ENCODE measurements at places on chromosomes 3 and 15.

- no peak for DNase-seq
These were observed 150.3 kb upstream of the ARHGEF26 start for GRCh38 chr3:153970741-153971347.

- no peak for DNase-seq
These were observed 1.3 kb upstream of the PPP4R2 start for GRCh38 chr3:72995337-72995736.

DNA sequence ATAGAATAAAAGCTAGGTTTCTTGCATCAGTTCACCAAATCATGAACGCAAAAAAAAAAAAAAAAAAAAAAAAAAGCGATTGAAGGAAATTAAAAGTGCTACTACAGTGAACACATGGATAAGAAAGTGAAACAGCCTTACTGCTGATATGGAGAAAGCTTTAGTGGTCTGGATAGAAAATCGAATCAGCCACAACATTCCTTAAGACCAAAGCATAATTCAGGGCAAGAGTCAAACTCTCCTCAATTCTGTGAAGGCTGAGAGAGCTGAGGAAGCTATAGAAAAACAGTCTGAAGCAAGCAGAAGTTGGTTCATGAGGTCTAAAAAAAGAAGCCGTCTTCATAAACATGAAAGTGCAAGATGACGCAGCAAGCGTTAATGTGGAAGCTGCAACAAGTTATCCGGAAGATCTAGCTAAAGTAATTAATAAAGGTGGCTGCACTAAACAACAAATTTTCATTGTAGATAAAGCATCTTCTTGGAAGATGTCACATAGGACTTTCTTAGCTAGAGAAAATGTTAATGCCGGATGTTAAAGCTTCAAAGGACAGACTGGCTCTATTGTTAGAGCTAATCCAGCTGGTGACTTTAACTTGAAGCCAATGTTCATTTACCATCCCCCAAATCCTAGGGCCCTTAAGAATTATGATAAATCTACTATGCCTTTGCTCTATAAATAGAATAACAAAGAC lies 19.2 kb downstream of the P3H2 start:
- no peak for DNase-seq

DNA sequence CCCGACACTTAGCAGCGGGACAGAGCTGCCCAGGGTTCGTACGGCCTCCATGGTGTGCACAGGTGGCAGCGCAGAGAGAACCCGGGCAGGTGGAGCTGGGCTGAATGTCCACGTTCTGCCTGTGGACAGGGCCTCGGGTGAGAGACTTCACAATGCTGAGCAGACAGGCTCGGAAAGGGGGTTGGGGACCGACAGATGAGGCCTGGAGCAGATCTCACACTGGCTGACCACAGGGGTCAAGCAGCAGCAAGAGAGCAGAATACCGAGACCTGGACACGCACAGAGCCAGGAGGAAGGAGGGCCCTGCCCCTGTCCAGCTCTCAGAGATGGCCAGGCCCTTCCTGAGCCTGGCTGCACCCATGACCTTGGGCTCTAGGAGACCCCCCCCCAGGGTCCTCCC lies 83.0 kb downstream of the VGLL4 start:
- DNase-seq = no peak

DNA sequence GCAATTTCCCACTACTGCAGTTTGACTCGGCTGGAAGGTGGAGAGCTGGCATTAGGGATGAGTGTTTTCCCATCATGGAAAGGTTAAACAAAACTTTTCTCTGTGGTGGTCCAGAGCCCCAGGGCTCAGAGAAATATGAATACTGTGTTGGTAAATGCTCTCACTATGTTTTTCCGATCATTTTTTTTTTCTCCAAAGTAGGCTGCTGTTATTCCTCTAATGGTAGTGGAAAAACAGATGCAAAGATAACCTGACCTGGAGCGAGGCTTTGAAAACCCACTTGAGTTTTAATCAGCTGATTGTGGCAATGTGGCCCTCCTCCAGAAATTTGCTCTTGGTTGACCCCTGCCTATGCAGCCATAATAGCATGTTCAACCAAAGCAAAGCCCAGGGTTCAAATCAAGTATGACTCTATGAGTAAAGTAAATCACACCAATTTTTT lies 320.8 kb upstream of the CTNNB1 start:
- DNase-seq = no peak

- no peak for DNase-seq
These were observed 717.2 kb upstream of the UBE2E2 start for GRCh38 chr3:22485954-22486353.

- no peak for DNase-seq
These were observed 31.7 kb upstream of the NR2C2 start for GRCh38 chr3:14915636-14916222.

Data from activated CD4-positive, alpha-beta T cell treated with anti-CD3 and anti-CD28 coated beads, Interleukin-2, amount 50 U/mL, for 24 hours (primary cell).